ENCODE measurements at places on chromosomes 1 and 21.
A peak's percentile ranks its signal among the peaks of the same experiment; 100 is the strongest.

- no peak for DNase-seq
These were observed 90.8 kb downstream of the TBX19 start for GRCh38 chr1:168371477-168371876.

GRCh38 chr1:100430325-100430756 lies 78.0 kb downstream of the CDC14A start:
- no peak for DNase-seq

- no peak for DNase-seq
These were observed 317.2 kb upstream of the DEPDC1 start for GRCh38 chr1:68814067-68814466.

DNA sequence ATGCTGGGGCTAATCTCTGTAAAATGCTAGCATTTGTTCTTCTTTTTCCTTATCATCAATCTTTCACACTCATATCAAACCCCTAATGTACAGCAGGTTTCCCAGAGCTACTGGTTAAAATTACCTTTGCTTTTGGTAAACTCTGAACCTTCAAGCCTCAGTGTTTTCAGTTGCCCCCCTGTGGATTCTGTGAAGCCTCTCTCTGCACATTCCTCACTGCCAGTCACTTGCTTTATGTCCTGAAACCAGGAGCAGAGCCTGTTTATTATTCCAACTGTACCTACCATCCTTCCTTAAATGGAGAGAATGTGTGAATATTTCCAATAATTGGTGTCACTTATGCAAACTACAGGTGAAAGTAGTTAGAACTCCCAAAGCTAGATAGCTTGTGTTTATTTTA lies 134.2 kb downstream of the NEK7 start:
- no peak for DNase-seq

DNA sequence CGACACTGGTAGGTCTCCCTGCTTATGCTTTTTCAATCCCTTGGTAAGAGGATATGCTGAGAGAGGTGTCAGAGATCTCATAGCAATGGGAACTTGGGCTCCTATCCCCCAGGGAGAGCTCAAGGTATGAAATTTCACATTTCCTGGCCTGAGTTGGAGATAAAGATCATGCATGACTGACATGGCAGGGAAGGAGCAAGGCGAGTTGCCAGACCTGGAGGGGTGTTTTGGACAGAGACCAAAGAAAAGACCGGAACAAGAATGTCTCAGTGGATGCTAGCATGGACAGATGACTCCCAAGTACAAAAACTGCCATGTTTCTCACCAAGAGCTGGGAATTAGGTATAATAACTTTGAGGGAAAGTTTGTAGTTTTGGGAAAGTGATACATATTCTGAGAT lies 334.1 kb upstream of the B3GALT2 start:
- DNase-seq, result no peak

- DNase-seq, result no peak
These were observed 21.4 kb upstream of the LBR start for GRCh38 chr1:225449261-225449660.

DNA sequence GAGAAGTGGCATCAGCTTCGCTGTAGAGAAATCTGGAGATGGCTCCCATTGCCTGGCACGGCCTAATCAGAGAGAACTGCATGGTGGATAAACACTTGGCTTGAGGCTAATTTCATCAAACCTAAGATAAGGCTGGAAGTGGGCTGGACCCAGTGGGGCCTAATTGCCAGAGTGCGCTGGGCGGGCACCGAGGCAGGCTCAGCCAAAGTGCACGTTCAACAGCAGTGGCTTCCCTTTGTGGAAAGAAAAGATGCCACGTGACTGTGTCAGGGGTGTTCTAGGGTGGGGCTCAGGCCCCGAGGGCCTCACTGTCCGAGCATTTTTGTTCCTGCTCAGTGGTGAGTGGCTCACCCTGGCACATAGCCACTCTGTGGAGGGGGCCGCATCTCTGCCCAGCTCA lies 5.8 kb downstream of the PLCH2 start:
- DNase-seq, result no peak

GRCh38 chr1:31663622-31664452 lies 19.2 kb upstream of the PEF1 start:
- peak; percentile 50 for DNase-seq

DNA sequence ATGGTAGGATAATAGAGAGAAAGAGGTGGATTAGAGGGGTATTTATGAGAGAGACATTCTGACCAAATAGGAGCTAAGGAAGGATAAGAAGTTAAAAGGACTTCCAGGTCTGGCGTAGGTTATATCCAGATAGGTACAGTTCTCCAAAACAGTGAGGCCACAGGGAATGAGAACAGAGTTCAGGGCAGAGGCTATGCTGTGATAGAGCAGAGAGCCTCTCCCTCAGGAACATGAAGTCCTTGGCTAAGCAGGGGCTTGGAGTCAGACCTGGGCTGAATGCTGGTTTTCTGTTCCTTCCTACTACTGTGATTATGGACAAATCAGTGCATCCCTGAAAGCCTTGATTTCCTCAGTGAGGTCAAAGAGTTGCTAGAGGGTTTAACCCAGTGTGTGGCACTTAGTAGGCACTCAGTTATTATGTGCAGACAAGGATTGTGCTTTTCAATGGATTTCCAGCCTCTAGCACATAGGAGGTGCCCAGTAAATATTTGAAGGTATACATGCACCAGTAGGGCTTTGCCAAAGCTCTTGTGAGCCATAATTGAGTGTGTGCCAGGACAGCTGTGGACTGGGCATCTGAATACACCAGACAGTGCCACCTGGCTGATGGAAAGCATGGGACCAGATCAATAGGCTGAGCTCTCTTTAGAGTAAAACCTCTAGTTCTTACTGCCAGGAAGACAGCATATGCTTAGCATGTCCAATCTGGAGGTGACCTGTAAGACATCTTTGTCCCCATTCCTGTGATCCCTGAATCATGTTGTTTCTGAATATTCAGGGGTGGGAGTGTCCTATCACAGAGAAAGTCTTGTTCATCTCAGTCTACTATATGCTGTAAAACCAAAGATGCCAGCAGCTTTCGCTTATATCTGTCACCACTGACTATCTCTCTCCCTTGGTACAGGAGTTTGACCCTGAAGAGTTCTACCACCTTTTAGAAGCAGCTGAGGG lies 111.1 kb downstream of the PIK3R3 start:
- peak; percentile 46 for DNase-seq

DNA sequence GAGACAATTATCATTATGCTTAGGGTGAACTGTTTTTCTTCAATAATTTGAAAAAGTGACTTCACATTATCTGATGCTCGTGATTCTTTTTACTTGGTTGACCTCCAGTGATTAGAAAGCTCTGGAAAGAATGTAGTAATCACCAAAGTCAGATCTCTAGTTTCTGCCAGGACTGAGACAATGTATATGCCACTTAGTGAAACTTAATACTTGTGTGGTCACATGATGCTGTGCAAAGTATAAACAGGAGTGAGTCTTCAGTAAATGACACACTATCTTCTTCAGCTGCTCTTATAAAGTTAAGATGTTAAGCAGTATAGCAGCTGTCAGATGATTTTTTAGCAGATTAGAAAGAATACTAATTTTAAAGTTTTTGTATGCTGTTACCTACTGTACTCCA lies 17.2 kb downstream of the VCAM1 start:
- DNase-seq, result no peak

- DNase-seq, result peak; percentile 72
These were observed 706 bp downstream of the RNF19B start for GRCh38 chr1:32963746-32964460.

GRCh38 chr1:157363660-157364140 lies 188.6 kb downstream of the FCRL5 start:
- peak; percentile 84 for DNase-seq

DNA sequence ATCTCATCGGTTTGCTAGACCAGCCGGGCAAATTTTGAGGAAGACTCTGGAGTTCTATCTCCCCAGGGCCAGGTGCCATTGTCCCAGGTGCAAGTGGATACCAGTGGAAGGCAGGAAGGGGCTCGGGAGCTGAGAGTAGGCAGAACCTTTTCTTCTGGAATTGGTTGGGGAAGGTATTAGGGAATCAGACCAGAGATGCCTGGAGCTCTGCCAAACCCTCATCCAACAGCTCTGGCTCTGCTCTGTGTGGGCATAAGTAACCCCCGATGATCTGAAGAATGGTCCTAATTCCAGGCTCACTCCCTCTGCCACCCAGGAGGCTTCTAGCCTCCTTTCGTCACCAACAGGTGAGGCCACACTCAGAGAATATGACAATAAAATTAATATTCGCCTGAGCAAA lies 69.9 kb downstream of the PGBD5 start:
- DNase-seq, result no peak

DNA sequence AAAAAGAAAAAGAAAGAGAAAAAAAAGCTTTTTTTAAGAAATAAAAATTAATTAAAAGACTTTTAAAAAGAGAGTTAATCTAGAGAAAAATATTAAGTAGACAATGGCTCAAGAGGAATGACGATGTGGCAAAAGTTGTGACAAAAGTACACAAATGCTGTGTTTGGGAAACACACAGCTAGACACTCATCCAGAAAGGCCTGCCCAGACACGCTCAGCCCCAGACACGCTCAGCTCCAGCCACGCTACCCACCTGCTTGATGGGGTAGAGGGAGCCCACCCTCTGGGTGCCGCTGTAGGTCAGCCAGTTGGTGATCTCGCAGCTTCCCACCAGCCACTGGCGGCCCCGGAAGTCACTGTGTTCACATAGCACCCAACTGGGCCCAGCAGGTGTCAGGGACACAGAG lies 10.2 kb downstream of the CD52 start:
- DNase-seq, result no peak

DNA sequence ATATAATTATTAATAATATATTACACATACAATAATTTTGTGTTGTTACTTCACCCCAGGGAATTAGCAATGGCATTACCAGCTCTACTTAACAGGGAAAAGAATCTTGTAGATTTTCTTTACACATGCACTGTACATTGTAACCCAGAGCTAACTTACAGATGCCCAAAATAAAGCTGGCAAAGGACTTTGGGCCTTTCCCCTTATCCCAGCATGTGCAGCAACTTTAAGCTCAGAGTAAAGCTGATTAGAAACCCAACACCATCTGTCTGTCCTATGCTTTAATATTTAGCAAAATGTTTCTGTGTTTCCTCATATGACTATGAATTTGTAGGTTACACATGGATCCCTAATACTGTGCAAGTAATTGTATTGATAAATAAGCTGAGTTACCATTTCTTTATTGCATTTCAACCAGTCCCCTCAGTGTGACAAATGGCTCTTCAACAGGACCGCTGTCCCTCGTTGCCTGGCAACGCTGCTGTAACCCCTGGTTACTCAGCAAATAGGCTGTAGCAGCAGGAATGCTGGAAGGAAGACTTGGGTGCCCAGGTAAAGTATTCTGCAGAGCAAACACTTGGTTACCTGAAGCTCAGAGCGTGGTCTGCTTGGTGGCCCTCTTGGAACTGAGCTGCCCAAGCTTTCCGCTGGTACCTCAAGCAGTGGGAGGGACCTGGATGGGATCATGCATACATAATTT lies at the start of gene USH2A:
TSS of gene USH2A (minus strand) at position 628 of the 700 bp plus-strand sequence. CDS start 1,112 bp downstream, outside the sequence.
- DNase-seq, result no peak

DNA sequence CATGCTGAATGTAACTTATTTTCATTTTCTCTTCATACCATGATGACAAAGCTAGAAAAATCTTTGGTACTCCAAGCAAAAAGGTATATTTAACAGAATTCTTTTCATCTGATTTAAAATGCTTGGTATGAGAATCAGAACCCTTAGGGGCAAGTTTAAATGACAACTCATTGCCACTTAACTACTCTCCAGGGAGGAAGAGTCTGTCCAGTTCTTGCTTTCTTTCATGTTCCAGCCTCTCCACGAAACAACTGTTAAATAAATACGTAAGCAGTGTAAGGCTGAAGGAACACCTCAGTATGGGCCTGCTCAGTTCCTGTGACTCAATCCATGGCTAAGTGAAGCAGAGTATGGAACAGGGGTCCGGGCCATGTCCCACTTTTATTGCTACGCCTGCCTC lies 1.6 kb downstream of the LCE2A start:
- no peak for DNase-seq

GRCh38 chr21:37039411-37040075 lies 33.0 kb downstream of the RIPPLY3 start:
- no peak for DNase-seq

DNA sequence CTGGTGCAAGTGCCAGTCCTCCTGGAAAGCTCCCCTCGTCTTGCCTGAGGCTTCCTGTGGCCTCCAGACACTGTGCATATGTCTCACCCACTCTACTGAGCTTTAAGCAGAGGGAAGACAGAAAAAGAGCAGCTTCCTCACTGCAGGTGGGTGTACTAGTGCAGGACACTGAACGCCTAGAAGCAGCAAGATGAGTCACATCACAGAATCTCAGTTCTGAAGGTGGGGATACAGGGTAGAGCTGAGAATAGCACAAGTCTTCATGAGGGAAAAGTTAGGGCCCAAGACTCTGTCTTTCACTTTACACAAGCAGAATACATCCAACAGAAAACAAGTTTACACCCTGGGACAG lies 37.4 kb downstream of the PCAT6 start:
- DNase-seq, result no peak

- DNase-seq, result no peak
These were observed 377.8 kb downstream of the MATN1 start for GRCh38 chr1:30345491-30346130.

- no peak for DNase-seq
These were observed 208.8 kb downstream of the DAB1 start for GRCh38 chr1:57214951-57215575.

- no peak for DNase-seq
These were observed 147.5 kb downstream of the ZC3H11B start for GRCh38 chr1:219465212-219466093.

- no peak for DNase-seq
These were observed 43.0 kb upstream of the EGLN1 start for GRCh38 chr1:231465051-231465450.

DNA sequence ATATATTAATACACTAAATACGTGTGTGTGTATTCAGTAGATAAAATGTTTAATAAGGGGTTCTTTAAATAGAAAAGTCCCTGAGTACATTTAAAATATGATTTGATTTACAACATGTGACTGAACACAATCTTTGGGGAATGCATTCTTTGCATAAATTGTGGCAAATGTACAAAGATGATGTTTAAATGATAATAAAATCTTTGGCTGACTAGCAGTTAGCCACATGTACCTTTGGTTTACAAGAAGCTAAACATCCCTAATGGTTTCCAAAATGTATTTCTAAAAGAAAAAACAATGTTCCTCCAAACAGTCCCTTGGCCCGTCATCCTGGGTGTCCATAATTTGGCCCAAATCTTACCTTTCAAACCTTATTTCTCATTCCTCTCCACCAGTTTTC lies 106.4 kb upstream of the MARK1 start:
- DNase-seq, result no peak

DNA sequence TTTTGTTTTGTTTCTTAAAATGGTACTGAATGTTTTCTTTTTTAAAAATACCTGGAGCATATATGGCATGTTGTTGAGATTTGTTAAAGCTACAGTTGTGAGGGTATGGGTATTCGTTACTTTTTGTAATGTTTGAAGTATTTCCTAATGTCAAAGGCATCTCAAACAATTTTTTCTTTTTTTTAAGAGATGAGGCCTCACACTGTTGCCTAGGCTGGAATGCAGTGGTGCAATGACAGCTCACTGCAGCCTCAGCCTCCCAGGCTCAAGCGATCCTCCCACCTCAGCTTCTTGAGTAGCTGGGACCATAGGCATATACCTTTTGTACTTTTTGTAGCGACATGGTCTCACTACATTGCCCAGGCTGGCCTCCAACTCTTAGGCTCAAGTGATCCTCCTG lies 16.1 kb downstream of the CLCN6 start:
- no peak for DNase-seq

All from RPMI8226 (cell line).